Right ventricle myocardium superior (tissue), 1 donor: ENCODE measurements at places on chromosomes 12 and 14.

DNA sequence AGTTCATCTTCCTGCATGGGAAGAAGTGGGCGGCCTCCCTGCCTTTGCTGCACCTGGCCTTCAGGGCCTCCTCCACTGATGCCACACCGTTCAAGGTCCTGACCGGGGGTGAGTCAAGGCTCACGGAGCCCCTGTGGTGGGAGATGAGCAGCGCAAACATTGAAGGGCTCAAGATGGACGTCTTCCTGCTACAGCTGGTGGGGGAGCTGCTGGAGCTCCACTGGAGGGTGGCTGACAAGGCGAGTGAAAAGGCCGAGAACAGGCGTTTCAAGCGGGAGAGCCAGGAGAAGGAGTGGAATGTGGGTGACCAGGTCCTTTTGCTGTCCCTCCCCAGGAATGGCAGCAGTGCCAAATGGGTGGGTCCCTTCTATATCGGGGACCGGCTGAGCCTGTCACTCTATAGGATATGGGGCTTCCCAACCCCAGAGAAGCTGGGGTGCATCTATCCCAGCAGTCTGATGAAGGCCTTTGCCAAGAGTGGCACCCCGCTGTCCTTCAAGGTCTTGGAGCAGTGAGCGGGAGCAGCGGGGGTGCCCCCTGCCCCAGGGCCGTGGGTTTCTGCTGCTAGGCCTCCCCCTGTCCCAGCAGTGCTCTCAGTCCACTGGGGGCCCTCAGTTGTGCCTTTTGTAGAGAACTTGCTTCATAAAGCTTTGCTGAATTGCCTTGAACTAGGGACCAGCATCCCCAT lies 12.4 kb downstream of the CBLN3 start:
- no peak for DNase-seq

- DNase-seq: no peak
These were observed 4.3 kb downstream of the CPNE6 start for GRCh38 chr14:24075485-24076301.

GRCh38 chr12:43267818-43268217 lies 284.2 kb downstream of the ADAMTS20 start:
- DNase-seq: no peak

- no peak for DNase-seq
These were observed 14.5 kb downstream of the POLE start for GRCh38 chr12:132672678-132673077.

DNA sequence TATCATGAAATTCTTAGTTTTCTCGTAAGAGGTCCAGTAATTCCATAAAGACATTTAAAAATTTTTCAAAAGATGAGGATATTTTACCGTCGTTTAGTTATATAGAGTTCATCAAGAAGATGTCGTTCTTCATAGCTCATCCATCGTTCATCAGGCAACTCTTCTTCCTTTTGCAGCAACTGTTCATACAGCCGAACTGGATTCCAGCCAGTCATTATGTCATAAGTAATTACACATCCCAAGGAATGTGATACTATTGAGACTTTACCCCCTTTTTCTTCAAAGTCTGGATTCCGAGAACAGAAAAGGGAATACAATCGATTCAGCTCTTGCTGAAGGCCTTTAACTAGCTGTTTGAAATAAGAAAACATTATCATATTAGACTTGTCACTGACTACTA lies 90.3 kb downstream of the DDHD1 start:
- no peak for DNase-seq

DNA sequence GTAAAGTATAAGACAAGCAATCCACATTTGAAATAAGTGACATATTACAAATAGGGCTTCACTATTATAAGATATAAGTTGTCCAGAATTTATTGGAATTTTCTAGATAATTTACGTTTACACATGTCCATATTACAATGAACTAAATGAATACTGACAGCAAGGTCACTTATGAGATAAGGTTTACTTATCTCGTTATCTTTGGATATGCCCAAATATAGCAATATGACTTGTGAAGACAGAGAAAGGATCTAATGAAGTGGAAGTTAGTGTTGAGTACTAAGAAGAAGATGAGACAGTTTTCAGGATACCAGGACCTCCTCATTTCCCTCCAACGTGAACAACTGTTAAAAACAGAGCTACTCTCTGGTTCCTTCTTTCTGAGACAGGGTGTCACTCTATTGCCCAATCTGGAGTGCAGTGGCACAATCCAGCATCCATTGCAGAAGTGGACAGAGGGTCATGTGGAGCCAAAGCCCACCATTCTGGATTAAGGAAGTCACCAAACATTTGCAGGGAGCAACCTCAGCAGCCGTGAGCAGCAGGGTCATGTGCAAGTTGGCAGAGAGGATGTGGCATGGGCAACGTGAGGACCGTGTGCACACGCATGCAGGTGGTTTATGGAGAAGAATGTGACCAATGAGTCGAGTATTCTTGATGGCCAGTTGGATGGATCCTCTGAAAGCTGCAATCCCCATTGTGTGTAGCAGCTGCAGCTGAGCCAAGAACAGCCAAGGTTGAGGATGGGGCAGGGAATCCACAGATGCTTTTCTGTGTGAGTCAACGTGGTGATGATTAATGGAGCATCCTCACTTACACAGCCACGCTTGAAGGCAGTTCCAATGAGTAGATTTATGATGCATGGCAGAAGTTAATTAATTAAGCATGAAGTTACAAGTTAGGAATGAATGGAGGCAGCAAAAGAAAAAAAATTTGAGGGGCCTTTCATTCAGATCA lies 111.0 kb downstream of the BICD1 start:
- no peak for DNase-seq

- DNase-seq: no peak
These were observed 172.0 kb upstream of the PELI2 start for GRCh38 chr14:55946231-55946630.

GRCh38 chr14:29462321-29462720 lies 465.3 kb downstream of the PRKD1 start:
- no peak for DNase-seq

- DNase-seq: no peak
These were observed 18.9 kb downstream of the VSX2 start for GRCh38 chr14:74257941-74258763.
